ENCODE measurements at places on chromosomes 13 and 19. TPM values are rescaled to one million over a fixed set of nuclear protein-coding genes. Genes with fewer than 3 reads are reported as not detected.
A peak's percentile ranks its signal among the peaks of the same experiment; 100 is the strongest.

The TNFSF11 gene
- 1.9 TPM for total RNA-seq

The FAM83E gene
- total RNA-seq: 3.8 TPM

The TMEM86B gene
- total RNA-seq: 6.2 TPM

The CEBPG gene
- total RNA-seq: 28.3 TPM

The ADPRHL1 gene
- 0.36 TPM for total RNA-seq

The CLDN10 gene
- not detected for total RNA-seq

The ZNF541 gene
- 0.41 TPM for total RNA-seq

The ZNF66 gene
- total RNA-seq: 9.3 TPM

The KATNAL1 gene
- 9.0 TPM for total RNA-seq

GRCh38 chr19:44455100-44455499 lies 6.8 kb upstream of the ZNF229 start:
- no peaks in the 10 kb centered on the region for H3K4me1 ChIP-seq
- no peaks in the 10 kb centered on the region for H3K27me3 ChIP-seq
- no peak overlapping the region for H3K27ac ChIP-seq
- DNase-seq: no peak
- H3K36me3 ChIP-seq: peaks cover 28% of the 10 kb centered on the region

DNA sequence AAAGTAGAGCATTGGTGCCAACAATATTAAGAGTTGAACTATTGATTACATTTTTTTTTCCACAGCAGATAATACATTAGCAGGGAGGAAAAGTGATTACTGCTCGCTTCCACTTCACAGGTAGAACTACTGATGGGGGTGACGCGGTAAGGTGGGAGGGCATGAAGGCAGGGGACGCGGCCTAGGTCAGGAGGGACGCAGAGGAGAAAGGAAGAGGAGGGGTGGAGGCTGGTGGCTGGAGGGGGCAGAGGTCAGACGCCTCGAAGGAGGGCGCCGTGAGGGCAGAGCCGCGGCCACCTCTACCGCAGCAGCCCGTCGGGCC lies 287 bp upstream of the B3GLCT start:
- peaks cover 20% of the 10 kb centered on the region for H3K4me1 ChIP-seq
- DNase-seq: no peak
- no peaks in the 10 kb centered on the region for H3K36me3 ChIP-seq
- H3K27ac ChIP-seq: peak overlapping the region; percentile 79

DNA sequence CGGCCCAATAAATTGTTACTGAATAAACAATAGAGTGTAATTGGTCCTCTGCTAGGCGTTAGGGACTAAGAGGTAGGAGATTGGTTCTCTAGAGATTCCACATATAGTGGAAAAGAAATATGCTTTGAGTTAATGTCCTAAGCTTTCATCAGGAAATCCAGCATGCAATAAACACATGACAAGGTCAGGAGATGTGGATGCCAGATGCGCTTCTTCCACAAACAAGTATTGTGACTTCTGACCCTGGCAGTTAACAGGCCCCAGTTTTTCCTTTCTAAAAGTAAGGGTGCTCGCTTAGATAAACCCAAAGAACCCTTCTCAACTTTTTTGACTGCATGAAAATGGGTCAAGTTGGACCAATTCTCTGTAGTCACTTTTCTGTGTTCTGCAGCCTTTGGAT lies 146.5 kb upstream of the SOX21 start:
- H3K4me3 ChIP-seq: no peak overlapping the region
- no peak overlapping the region for H3K27ac ChIP-seq
- H3K27me3 ChIP-seq: peaks cover 7% of the 10 kb centered on the region

GRCh38 chr19:34436716-34437115 lies 8.5 kb downstream of the UBA2 start:
- DNase-seq: no peak
- H3K4me1 ChIP-seq: peaks cover 10% of the 10 kb centered on the region
- peaks cover 48% of the 10 kb centered on the region for H3K36me3 ChIP-seq
- H3K4me3 ChIP-seq: no peak overlapping the region

DNA sequence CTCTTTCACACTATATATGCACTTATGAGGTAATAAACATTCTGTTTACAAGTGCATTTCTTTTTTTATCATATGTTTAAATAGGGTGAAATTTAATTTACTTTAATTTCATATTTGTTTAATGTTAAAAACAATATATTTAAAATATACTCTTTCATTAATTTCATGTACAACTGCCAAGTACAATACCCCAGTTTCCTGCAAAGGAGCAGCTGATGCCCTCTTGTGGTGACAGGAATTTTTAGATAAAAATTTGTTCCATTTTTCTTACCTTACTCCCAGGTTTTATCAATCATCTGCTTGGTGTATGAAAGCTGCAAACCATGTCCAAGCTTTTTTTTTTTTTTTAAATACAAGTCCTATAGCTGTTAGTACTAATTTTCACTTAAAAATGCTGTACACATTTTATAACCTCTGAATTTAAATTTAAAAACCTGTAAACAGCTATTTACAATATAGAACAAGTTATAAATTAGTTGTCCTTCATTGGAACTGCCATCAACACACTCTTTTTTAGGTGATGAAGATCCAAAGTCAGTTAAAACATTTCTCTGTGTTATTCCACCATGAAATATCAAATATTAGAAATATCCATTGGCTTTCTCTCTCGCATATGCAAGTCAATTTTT lies 4.9 kb downstream of the PCDH20 start:
- H3K27me3 ChIP-seq: peaks cover 23% of the 10 kb centered on the region
- no peak overlapping the region for H3K4me3 ChIP-seq
- no peak overlapping the region for H3K27ac ChIP-seq
- no peak for DNase-seq

DNA sequence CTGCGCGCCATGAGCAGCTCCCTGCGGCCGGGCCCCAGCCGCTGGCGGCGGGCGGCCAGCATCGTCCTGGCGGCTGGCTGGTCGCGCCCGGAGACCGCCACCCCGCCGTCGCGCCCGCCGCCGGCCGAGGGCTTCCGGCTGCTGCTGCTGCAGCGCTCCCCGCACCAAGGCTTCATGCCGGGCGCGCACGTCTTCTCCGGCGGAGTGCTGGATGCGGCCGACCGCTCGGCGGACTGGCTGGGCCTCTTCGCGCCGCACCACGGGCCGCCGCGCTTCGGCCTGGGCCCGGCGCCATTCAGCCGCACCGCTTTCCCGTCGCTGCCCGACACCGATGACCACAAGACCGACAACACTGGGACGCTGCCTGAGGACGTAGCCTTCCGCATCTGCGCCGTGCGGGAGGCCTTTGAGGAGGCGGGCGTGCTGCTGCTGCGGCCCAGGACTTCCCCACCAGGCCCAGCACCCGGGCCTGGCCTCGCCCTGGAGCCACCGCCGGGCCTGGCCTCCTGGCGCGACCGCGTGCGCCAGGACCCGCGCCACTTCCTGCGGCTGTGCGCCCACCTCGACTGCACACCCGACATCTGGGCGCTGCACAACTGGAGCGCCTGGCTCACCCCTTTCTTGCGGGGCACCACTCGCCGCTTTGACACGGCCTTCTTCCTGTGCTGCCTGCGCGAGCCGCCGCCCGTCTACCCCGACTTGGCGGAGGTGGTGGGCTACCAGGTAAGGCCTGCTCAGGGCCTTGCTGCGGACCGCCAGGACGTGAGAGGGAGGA lies 518 bp downstream of the NUDT19 start:
- peaks cover 45% of the 10 kb centered on the region for H3K36me3 ChIP-seq
- peak overlapping the region; percentile 82 for H3K4me3 ChIP-seq
- DNase-seq: peak; percentile 66

- no peaks in the 10 kb centered on the region for H3K36me3 ChIP-seq
- no peaks in the 10 kb centered on the region for H3K4me1 ChIP-seq
- no peak overlapping the region for H3K27ac ChIP-seq
- H3K4me3 ChIP-seq: no peak overlapping the region
- DNase-seq: no peak
- H3K27me3 ChIP-seq: no peaks in the 10 kb centered on the region
These were observed 1390.7 kb downstream of the SLITRK5 start for GRCh38 chr13:89061821-89062220.

GRCh38 chr13:30442926-30443325 lies 20.6 kb downstream of the UBE2L5 start:
- no peaks in the 10 kb centered on the region for H3K36me3 ChIP-seq
- H3K4me1 ChIP-seq: peaks cover 16% of the 10 kb centered on the region
- peaks cover 6% of the 10 kb centered on the region for H3K27me3 ChIP-seq
- no peak overlapping the region for H3K27ac ChIP-seq
- no peak for DNase-seq
- no peak overlapping the region for H3K4me3 ChIP-seq

DNA sequence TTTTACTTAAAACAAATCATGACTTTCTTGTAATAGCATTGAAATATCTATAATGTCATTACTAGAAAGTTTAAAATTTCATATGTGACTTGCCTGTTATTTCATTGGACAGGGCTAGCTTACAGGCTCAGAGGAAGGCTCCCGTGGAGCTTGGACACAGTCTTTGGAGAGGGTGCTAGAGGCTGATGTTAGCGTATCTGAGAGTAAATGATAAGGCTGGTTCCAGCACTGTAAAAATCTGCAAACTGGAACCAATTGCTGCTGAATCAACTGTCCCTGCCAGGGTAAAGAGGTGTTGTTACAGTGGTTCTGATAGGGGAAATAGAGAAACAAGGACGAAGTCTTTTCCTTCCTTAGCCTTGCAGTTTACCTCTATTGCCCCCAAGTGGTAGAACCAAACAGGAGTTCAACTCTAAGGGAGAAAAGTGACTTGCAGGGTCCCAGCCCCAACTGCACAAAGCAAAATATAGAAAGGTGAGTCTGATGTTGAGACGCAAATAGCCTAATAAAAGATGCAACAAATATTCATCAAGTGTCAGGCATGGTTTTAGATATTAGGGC lies 901.7 kb downstream of the DIAPH3 start:
- H3K4me1 ChIP-seq: no peaks in the 10 kb centered on the region
- no peaks in the 10 kb centered on the region for H3K36me3 ChIP-seq
- H3K27me3 ChIP-seq: no peaks in the 10 kb centered on the region
- H3K27ac ChIP-seq: no peak overlapping the region
- H3K4me3 ChIP-seq: no peak overlapping the region
- no peak for DNase-seq

GRCh38 chr13:112774829-112775565 lies 85.2 kb downstream of the ATP11A start:
- no peaks in the 10 kb centered on the region for H3K27me3 ChIP-seq
- no peak overlapping the region for H3K4me3 ChIP-seq
- no peak for DNase-seq
- H3K4me1 ChIP-seq: no peaks in the 10 kb centered on the region
- no peak overlapping the region for H3K27ac ChIP-seq

DNA sequence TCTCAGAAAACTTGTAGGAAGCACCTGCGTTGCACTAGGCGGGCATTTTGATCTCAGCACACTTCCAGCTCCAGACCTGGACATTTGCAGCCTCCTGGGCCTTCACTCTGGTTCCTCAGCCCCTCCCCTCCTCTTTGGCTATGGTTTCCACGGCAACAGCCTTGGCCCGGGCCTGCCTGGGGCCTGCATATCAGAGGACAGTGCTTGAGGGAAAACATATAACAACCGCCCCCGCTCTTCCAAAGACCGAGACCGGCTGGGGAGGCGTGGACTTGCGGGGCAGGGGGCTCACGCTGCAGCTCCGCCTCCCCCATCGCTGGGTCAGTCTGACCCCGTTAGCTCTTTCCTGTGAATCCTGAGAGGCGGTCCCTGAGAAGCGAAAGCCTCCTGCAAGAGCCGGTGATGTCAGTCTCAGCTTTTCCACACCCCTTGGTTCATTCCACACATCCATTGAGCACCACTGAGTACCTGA lies 125.7 kb upstream of the PEG3 start:
- no peak overlapping the region for H3K27ac ChIP-seq
- peaks cover 4% of the 10 kb centered on the region for H3K27me3 ChIP-seq
- H3K4me1 ChIP-seq: no peaks in the 10 kb centered on the region
- H3K36me3 ChIP-seq: no peaks in the 10 kb centered on the region
- no peak for DNase-seq

- no peak overlapping the region for H3K27ac ChIP-seq
- DNase-seq: peak; percentile 29
- no peaks in the 10 kb centered on the region for H3K27me3 ChIP-seq
- H3K4me1 ChIP-seq: peaks cover 16% of the 10 kb centered on the region
These were observed 12.9 kb downstream of the B3GNT3 start for GRCh38 chr19:17807731-17808316.
